ENCODE measurements at places on chromosomes 2 and 18.
A peak's percentile ranks its signal among the peaks of the same experiment; 100 is the strongest.

DNA sequence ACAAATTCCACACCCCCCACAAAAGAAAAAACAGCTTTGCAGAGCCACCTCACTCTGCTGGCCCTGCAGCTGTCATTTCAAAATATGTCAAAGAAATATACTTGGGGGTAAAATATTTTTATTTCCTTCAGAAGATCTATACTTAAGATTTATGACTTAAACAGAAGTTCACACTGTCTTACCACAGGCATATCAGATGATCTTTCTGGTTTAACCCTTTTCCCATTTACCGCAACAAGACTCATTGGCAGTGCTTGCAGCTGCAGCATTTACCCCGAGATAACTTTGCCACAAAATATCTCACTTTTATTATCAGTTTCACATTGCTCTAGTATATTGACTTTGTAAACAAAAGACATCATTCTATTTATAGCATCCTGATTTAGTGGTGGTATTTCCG lies 21.6 kb upstream of the SLC35G4 start:
- peak; percentile 25 for DNase-seq

- DNase-seq: no peak
Measured at GRCh38 chr2:120660771-120661459, 74.8 kb upstream of the GLI2 start.

- no peak for DNase-seq
Measured at GRCh38 chr18:11906176-11906575, 1.9 kb downstream of the MPPE1 start.

GRCh38 chr2:9678544-9678943 lies 47.7 kb upstream of the YWHAQ start:
- DNase-seq: no peak

- peak; percentile 22 for DNase-seq
Measured at GRCh38 chr2:78979380-78980151, 45.9 kb upstream of the REG3G start.

GRCh38 chr18:45197526-45197970 lies 417.7 kb upstream of the SLC14A2 start:
- DNase-seq: peak; percentile 85

GRCh38 chr2:176098366-176099158 lies 1.0 kb upstream of the HOXD12 start:
- DNase-seq: no peak

DNA sequence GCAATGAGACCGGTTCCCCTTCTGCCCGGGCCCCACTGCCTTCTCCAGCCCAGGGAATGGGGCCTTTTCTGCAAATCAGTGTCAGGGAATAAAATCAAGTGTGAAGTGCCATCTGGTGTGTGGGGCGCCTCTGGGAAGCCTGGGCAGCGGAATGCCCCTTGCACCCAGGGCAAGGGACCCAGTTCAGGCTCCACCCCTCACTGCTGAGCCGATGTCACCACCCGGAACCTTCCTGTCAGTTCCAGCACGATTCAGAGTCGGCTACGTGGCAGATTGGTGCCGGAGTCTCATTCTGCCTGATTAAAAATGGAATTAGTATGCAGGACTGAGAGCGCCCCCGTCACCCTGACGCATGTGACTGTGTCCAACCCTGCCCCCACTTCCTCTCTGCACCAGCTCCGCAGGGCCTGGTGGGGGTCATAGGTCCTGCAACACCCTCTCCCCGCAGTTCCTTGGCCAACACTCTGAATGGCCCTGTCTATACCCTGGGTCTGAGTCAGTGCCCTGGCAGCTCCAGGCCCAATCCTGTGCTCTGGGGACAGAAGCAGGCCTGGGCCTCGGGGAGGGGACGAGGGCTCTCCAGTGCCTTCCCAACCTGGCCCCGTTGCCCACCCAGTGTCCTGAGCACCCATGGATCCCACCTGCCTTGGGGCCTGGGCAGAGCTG lies 8.2 kb upstream of the ALPI start:
- DNase-seq: no peak

GRCh38 chr2:232580648-232580981 lies 30.1 kb downstream of the EIF4E2 start:
- no peak for DNase-seq

DNA sequence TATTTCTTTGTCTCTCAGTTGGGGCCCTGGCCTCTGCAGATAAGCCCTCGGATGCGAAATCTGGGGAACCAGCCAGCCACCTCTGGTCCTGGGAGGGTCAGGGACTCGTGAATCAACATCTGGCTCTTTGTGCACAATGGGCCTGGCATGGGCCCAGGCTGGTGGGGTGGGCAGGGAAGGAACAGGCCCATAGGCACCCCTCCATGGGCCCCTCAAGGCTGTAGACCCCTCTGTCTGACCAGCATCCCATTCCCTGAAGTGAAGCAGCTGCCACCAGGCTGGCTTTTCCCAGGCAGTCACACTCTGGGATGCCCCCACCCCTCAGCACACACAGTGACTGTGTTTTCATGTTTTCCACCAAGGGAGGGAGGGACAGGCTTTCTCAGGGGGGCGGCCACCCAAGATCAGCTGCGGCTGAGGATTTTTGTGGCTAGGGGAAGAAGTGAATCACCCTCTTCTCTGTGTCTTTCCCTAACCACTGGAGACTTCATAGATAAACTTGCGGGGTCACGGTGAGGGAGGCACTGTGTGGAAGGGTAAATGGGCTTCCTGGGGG lies 166.0 kb downstream of the AGAP1 start:
- DNase-seq: no peak

GRCh38 chr18:42178376-42179080 lies 223.5 kb downstream of the PIK3C3 start:
- DNase-seq: no peak

DNA sequence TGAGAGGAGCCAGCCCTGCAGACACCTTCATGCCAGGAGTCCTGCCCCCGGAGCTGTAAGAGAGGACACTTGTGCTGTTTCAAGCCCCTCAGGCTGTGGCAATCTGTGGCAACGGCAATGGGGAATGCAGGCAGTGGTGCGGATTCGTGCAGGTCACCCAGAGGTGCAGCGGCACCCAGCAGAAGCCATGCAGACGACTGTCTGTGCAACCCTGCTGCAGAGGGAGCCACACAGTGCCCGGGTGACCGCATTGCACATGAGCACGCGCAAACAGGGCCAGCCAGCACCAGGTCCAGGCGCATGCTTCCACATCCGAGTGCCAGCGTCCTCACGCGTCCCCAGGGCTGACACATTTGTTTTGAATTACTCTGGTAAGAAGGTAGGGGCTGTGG lies 84.8 kb upstream of the GPC1 start:
- DNase-seq: no peak

DNA sequence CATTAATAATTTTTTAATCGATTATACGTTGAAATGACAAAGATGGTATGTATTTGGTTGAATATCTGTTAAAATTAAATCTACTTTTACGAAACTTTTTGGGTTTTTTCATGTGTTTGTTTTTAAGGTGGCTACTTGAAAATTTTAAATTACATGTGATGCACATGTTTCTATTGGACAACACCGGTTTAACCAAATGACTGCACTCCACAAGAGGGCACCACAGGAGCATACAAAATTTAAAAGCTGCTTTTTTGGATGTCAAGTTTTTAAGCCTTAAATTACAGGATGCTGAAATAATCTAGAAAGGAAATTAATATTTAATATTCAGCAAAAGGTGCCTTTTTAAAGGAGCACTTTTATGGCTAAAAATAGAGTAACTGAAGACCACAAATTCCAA lies 98.7 kb downstream of the ACVR1 start:
- peak; percentile 39 for DNase-seq

Data from activated CD4-positive, alpha-beta T cell treated with anti-CD3 and anti-CD28 coated beads, Interleukin-2, Interleukin-4, amounts not matched to agents 100 ng/mL and 50 ng/mL, durations not matched to agents 16 hours and 8 hours (primary cell).